ENCODE measurements at places on chromosomes 16 and 17.
A peak's percentile ranks its signal among the peaks of the same experiment; 100 is the strongest.

DNA sequence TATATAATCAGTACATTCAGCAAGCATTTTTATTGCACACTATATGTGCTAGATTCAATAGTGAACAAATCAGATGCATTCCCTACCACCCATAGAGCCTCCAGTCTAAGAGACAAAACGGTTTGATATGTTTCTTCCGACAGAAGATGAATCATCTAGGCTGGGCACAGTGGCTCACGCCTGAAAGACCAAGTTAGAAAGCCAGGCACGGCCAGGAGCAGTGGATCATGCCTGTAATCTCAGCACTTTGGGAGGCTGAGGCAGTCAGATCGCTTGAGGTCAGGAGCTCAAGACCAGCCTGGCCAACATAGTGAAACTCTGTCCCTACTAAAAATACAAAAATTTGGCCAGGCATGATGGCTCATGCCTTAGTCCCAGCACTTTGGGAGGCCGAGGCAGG lies 18.3 kb upstream of the COPRS start:
- DNase-seq, result no peak

DNA sequence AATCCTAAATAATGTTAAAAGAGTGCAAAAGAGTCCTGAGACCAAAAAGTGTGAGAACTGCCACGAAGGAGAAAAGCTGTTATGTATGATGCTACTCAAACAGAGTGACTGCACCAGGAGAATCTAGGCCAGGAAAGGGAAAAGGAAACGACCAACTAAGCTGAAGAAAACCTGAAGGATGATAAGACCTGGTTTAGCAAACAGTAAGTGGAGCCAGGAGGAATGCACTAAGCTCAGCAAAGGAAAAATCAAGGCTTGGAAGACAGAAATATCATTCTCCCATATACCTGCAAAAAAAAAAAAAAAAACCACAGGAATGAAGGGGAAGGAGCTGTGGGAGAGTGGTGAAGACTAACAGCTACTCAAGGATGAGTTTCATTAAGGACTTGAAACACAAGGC lies 21.1 kb downstream of the CMC2 start:
- no peak for DNase-seq

DNA sequence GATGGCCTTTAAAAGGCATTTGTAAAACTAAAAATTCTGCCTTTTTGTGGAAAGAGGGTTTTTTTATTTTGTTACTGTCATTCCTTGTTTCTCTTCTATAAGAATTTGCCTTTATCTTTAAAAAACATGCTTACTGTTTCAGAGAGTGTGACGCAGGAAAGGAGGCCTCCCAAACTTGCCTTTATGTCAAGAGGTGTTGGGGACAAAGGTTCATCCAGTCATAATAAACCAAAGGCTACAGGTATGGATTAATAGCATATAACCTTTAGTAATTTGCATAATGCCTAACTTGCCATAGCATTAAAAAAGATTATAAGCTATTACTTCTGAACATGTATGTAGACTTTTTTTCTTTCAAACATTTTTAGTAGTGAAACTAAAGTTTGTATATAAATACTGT lies 34.2 kb downstream of the CYLD start:
- no peak for DNase-seq

DNA sequence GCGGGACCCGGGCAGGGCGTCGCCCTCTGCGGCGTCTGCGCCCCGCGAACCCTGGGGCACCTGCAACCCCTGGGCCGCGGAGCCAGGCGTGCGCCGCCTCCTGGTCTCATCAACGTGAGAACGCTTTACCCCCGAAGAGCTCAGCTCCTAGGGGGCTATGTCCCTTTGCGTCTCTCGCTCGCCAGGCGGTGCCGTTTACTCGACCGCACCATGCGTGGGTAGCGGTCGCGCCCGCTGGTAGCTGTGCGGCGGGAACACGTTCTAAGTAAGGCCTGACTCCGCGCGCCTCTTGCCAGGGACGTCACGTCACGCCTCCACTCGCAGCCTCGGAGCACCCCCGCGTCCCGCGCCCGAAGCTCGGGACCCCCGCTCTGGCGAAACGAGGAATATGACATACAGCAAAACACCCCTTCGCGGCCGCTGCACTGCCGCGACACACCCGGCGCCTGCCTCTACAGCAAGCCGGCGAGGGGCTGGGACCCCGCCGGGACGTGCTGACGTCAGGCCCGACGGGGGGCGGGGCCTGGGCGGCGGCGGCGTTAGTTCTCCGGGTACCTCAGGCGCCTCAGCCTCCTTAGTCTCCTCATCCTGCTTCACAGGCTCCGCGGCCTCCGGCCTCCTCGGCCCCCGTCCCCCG lies at the start of gene RAB11FIP3:
RAB11FIP3 (plus strand) TSS at position 568 of the 637 bp plus-strand sequence. CDS start 358 bp downstream, outside the sequence.
- DNase-seq, result peak; percentile 75

- DNase-seq, result no peak
These were observed 24.9 kb downstream of the SCNN1G start for GRCh38 chr16:23207485-23207884.

DNA sequence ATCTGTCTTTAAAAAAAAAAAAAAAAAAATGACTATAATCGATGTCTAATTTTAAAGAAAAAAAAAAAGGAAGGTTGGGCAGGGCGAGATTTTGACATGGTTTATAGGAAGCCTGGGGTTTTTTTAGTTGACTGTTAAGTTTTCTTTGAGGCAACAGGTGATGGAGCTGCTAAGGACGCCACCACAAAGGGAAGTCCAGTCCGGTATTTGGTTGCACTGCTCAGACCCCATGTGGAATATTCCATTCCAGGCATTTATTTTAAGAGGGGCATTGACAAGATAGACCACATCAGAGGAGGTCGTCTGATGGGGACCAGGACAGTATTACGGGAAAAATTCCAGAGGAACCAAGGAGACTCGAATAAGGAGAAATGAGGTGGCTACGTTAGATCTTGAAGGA lies 168.4 kb downstream of the CCDC182 start:
- DNase-seq, result no peak

- DNase-seq, result peak; percentile 66
These were observed 2.8 kb upstream of the CIBAR2 start for GRCh38 chr16:85114909-85115567.

DNA sequence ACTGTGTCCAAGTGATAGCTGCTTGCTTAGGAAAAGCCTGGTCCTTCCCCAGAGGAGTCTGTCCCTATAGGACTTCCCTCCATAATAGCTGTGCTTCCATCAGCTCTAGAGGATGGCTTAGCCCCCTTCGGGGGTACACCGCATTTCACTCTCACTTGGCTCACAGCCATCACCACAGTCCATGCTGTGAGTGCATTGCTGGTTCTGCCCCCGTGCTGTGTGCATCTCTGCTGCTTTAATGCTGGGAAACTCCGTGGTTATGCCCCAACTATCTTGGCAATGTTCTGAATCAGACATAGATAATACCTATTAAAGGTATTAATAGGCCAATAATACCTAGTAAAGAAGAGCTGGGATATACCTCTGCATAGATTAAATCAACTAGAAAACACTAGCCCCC lies 58.3 kb downstream of the SIAH1 start:
- no peak for DNase-seq
